ENCODE measurements at places on chromosomes 5 and 9.

- DNase-seq, result no peak
Observed at GRCh38 chr5:171629628-171630349, 155.8 kb upstream of the SMIM23 start.

DNA sequence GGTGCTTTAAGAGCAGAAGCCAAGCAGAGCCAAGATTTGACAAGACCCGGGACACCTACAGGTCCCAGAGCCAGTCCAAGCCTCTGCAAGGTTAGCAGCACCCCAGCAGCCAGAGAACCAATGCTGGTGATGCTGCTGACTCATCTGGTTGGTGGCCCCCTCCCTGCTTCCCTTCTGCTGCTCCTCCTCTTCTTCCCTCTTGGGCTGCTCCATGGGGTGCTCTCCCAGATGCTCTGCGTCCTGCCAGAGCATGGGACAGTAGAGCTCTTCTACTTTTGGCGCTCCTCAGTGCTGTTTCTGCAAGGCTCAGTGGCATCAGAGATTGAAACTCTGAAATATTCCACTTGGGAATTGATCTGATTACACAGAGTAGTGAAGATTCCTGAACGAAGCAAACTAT, 76.1 kb upstream of the SAP30L start:
- no peak for DNase-seq

DNA sequence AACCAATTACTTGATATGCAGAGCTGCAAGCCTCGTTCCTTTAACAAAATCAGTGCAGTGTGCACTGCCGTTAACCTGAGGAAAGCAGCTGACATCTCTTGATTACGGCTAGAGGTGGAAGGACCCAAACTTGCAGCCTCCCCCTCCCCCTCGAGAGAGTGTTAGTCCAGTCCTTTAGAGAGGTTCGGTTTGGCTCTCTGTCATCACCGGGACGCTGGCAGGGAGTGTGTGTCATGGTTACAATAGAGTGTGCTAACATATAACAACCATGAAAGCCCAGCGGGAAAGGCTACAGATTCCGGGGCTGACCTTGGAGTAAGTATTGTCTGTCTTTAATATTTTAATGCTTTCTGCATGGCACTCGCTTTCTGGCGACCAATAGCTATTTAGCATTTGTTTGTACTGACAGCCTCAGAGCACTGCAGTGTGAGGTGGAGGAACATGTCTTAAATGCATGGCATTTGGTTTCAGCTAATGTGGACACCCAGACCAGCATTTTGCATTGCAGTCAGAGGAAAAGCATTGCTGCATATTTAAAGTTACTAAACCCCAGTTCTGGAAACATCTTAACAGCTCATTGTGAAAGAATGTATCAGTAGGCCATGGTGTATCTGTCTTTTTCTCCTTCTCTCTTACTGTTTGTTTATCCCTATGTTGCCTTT, 237.5 kb downstream of the CD180 start:
- DNase-seq, result no peak

- no peak for DNase-seq
Observed at GRCh38 chr9:134617246-134617645, 24.4 kb upstream of the COL5A1 start.

Measured in activated T-helper 1 cell treated with anti-CD3 and anti-CD28 coated beads, Interleukin-2, amount 50 U/mL, for 16 hours (primary cell).